D721Med (cell line): ENCODE measurements at places on chromosomes 2 and 18.

- DNase-seq: no peak
Measured at GRCh38 chr2:169862816-169863215, 35.6 kb downstream of the UBR3 start.

GRCh38 chr18:13524811-13525210, 201.5 kb downstream of the FAM210A start:
- no peak for DNase-seq

DNA sequence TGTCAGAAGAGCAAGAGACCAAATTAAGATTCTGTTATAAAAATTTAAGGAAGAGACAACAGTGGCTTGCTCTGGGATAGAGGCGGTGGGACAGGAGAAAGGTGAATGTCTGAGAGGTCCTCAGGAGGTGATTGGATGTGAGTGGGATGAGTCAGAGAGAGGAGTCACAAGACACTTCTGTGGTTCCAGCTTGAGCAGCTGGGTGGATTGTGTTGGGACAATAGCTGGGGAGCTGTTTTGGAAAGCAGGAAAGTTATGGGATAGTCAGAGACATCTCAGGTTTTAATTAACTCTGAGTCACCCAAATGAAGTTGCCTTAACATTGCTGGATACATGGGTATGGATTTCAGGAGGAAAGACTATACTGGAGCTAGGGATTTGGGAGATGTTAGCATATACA, 218.0 kb upstream of the TRIB2 start:
- no peak for DNase-seq

DNA sequence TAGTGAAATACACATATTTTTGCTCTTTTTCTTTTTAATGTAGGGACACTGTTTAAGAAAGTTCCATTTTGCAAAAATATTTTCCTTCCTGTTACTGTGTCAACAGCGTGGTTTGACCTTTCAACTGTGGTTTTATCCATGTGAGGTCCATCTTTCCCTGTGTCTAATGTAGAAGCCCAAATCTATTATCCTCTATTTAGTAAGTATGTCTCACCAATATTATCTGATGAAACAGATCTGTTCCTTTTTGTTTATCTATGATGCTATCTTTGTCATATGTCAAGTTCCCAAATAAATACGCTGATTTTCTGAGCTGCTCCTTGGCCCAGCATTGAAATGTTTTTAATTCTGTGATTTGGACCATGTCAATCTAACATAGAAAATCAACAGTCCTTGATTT, 3.5 kb upstream of the ARHGAP15 start:
- DNase-seq: no peak

- DNase-seq: no peak
Measured at GRCh38 chr2:60569680-60570111, 16.2 kb upstream of the BCL11A start.

DNA sequence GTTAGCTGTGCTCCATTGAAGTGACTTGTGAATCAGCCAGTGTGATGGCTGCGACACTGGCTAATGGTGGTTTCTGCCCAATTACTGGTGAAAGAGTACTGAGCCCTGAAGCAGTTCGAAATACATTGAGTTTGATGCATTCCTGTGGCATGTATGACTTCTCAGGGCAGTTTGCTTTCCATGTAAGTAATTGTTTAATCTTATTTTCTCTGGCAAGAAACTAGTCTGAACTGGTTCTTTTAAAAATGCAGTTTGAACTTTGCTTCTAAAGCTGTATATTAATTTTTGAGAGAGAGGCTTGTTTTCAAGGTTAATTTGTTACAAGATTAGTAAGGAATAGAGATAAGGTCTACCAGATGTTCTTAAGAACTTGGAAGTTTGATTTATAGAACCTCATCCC, 46.7 kb downstream of the GLS start:
- DNase-seq: no peak

DNA sequence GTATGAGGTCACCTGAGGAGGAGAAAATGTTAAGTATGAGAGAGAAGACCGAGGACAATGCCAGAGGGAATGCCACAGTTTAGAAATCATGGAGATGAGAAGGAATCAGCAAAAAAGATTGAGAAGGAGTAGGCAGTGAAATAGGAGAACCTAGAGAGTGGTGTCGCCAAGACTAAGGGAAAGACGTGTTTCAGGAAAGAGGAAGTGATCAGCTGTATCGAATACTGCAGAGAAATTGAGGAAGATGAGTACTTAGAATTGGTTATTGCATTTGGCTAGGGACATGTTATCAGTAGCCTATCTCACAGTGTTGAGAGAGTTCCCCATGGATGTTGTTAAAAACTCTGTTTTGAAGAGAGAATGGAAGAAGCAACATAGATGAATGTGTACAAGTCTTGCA, 112.3 kb downstream of the GALNT1 start:
- DNase-seq: no peak

DNA sequence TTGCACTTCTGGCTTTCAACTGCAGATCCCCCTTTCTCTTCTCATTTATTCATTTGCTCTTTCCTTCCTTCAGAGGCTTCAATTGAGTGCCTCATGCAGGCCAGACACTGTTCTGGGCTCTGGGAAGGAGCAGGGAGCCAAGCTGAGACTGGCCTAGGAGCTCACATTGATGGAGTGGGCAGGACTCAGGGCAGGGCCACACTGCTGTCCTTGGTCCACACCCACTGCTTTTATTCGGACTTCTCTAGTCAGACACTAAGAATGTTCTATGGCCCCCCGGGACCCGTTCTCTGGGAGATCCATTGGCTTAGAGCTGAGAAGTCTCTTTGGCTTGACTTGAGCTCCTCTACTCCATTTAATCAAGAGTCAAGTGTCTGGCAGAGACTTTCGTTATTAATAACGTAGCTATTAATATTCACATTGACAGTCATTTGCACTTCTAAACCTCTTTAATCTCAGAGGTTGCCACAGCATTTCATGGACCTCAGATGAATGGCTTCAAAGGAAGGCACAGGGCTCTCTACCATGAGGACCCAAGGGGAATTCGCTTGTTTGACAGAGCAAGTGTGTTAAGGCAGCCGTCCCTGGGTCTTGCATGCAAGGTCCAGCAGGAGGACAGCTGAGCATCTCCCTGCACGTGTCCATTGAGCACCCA, 20.1 kb downstream of the SH3RF3 start:
- DNase-seq: no peak

GRCh38 chr2:156625360-156626170, 189.4 kb downstream of the GPD2 start:
- DNase-seq: no peak

- no peak for DNase-seq
Measured at GRCh38 chr2:163469561-163469962, 266.2 kb downstream of the FIGN start.

DNA sequence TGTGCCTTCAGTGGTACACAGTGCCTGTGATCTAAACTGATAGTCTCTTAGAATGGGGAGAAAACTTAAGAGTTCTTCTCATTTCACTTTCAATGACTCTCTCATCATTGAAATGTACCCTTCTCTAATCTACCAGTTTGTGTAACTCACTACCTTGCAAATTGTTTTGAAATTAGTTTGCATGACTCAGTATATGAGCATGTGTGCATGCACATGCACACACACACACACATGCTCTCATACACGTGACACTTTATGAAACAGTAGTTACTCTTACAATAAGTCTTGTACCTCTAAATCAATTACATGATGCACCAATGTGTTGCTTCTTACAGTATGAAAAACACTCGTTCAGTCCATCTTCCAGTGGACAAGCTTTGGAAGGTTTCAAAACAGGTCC, 10.6 kb downstream of the LYPD6B start:
- no peak for DNase-seq

DNA sequence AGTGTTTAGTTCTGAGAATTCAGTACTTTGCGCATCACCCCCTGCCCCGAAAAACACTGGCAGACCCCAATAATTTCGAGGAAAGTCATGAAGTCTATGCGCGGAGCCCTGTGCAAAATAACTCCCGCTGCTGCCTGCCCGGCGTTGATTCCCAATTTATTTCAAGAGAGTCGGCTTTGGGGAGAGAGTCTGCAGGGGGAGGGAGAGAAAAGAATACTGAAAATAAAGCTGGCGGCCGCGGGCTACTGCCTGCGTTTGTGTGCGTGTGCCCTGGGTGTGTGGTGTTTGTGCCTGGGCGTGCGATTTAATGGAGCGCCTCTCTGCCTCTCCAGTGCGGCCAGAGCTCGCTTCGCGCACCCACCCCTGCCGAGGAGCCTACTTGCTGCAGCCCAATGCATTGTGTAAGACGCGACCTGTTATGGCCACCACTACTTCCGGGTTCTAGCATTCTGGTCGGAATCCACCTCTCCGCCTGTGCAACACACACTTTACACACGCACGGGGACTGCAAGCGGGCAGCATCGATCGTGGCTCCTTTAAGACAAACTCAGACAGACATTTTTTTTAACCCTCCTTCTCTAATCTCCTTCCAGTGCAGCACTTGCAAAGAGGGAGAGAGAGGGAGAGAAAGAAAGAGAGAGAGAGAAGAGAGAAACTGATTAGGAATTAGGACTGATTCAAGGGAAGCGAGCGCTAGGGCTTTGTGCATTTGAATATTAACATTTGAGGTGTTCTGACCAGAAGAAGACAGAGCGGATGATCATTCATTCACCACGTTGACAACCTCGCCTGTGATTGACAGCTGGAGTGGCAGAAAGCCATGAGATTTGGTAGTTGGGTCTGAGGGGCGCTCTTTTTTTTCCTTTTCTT, at the start of gene MEIS1:
TSS of gene MEIS1 (plus strand) at position 447 of the 870 bp plus-strand sequence. CDS start 732 bp downstream, outside the sequence.
- no peak for DNase-seq

- DNase-seq: peak; percentile 22
Measured at GRCh38 chr2:223727562-223727961, 109.8 kb downstream of the AP1S3 start.

- DNase-seq: no peak
Measured at GRCh38 chr2:144648837-144649465, 129.0 kb upstream of the ZEB2 start.
